ENCODE measurements at places on chromosomes 12 and 14.

DNA sequence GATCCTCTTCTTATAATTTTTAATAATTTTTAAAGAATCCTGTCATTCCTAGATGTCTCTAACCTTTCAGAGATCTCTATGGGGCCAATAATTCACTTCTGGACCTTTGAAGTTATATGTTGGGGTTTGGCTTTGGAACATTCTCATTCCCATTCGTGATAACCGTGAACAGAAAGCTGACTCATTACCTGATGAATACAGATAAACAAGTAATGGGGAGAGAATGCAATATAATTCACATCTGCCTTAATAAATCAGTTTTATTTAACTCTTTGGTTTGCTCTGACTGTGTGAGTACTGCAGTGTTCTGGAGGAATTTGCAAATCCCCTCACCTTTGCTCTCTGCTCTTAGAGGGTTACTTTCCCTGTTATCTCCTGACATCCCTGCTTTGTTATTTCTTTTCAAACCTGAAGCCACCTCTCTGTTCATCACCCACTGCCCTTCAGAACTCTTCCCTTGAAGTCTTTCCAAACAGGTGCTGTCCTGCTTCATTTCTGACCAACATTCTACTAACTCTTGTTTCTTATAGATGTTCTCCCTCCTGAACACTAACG lies 79.6 kb upstream of the SLC38A2 start:
- DNase-seq: no peak

DNA sequence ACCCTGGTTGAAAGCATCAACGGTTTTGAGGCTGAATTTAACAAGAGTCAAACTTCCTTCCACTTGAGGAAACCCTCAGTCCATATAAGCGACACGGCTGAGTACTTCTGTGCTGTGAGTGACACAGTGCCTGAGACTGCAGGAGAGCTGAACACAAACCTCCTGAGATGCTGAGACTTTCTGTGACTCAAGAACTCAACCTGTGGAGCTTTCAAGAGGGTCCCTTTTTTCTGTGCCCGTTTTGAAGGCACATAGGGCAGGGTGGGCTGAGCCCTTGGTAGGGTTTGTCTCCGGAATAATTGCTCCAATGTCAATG lies 305.3 kb upstream of the OR4E1 start:
- no peak for DNase-seq

DNA sequence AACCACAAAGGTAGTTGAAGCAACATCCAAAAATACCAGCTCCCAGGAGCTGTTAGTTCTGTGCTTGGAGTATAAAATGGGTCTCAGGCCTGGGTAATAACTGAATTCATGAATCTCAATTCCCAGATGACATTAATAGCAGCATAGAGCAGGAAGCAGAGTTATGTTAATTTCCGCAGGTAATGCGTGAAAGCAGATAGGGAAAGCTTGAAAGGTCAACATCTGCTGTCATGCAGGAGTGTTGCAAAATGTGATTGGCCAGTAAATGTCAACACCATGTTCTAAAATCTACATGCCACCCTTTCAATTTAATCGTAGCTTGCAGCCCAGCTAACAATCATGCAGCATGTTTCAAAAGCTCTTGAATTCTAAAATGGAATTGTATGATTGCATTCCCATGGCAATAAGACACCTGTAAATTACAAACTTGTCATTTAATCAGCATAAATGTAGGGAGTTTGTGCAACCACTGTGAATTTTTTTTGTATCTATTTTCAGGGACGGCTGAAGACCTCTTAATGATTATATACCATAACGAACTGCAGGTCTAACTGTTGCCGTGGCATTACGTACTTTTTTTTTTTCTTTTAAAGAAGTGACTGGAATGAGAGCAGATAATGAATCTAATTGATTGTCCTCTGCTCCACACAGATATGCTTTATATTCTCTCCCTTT lies 635.8 kb upstream of the FOXG1 start:
- DNase-seq: no peak

DNA sequence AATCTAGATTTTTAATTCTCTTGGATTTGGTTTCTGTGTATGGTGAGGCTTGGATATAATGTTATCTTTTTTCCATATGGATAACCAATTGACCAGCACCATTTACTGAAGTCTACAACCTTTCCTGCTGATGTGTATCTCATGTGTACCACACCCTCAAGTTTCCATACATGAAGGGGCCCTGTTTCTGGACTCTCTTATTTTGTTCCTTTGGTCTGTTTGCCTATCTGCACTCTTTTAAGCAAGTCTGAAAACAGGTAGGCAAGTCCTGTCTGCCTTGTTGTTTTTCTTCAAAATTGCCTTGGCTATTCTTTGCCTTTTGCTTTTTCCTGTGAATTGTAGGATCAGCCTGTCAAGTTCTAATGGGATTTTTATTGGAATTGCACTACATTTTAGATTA lies 44.6 kb downstream of the MAX start:
- DNase-seq: no peak

DNA sequence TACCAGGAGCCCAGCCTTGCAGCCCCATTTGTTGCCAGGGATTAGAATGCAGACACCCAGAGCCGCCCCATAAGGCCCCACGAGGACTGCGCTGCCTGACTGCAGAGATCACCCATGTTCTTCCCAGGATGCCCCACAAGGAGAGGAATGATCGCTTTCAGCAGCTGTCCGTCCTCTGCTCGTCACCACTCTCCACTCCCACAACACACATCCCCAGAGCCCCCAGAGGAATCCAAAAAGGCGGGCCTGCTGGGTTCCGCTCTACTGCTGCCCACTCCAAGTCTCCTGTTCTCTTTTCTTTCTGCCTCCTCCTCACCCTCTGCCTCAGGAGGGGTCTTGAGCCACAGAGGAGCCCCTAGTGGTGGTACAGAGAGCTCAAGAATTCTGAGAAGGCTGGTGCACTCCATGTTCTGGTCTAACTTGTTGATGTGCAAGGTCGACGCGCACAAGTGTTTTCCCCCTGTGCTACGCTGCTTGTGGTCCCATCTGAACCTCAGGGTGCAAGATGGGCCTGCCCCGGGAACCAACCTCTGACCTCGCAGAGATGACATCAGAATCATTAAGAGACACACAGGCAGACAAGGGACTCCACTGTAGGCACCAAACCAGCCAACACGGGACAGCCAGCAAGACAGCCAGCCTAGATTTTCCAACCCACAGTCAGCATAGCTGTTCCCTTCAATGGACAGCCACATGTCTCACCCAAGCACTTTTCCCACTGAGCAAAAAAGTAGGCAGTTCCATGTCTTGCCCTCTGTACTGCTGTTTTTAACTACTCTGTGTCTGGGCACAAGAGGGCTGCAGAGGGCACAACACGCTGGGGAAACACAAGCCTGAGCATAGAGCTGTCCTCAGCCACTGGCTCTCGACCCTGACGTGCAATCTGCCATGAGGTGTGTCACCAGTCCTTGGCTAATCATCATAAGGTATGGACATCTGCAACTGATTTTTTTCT lies 29.9 kb downstream of the PXN start:
- no peak for DNase-seq

- no peak for DNase-seq
Measured at GRCh38 chr12:24770334-24770733, 178.6 kb downstream of the BCAT1 start.

- no peak for DNase-seq
Measured at GRCh38 chr12:39628836-39629235, 9.2 kb upstream of the ABCD2 start.

- no peak for DNase-seq
Measured at GRCh38 chr12:72148709-72149108, 123.5 kb upstream of the TRHDE start.

- DNase-seq: no peak
Measured at GRCh38 chr12:107778383-107779025, 4.0 kb downstream of the ASCL4 start.

GRCh38 chr12:14521822-14522221 lies 45.9 kb downstream of the PLBD1 start:
- no peak for DNase-seq

GRCh38 chr12:21340403-21340802 lies 5.7 kb upstream of the SLCO1A2 start:
- DNase-seq: no peak

DNA sequence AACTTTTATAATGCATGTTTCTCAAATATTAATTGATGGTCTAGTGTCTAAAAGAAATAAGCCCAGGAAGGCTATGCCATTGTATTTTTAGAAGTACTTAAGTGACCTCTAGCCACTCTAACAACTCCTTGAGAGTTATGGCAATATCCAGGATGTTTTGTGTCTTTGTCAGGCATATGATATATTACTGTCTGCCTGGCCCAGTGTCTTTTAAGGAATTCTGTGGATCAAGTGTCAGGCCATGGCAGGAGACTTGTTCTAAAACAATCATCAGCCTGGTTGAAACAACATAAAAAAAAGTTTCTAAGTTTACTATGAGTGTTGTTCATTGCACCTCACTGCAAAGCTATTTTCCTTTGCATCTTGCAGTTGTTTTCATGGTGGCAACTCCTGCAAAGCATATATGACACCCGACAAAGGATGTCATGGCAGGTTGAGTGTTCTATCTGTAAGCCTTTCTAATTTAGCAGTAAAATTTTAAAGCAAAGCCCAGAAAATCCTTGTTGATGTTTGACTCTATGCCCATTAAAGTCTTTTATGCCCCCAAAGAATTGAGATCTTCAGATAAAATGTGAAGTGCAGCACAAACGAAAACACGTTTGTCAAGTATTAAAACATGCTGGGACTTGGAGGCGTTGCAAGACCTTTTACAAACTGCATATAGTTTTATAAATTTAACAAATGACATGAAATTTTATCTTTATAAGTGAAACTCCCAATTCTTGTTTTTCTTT lies 89.5 kb upstream of the SLC38A2 start:
- DNase-seq: no peak

GRCh38 chr12:96846293-96846692 lies 60.8 kb upstream of the NEDD1 start:
- no peak for DNase-seq

- no peak for DNase-seq
Measured at GRCh38 chr14:68939893-68940613, 39.0 kb downstream of the ACTN1 start.

GRCh38 chr14:66056926-66057552 lies 429.1 kb upstream of the CCDC196 start:
- no peak for DNase-seq

DNA sequence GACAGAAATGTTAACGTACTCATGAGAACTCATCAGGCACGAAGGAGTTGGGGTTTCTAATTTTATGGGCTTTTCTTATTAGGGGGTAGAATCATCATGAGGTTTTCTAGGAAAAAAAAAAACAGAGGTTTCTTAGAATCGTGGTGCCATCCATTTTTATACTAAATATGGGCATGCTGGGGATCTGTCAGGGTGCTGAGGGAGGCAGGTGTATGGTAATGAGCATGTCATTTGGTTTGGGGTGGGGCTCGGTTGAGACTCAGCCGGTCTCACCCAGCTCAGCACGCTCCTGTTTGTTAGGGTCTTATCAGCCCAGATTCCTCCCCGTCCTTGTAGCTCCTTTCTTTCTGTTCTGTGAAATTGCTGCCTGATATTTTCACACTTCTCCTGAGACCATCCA lies 98.2 kb downstream of the DICER1 start:
- DNase-seq: no peak

GRCh38 chr14:93073910-93074769 lies 41.6 kb downstream of the ITPK1 start:
- DNase-seq: no peak

GRCh38 chr12:32517966-32518365 lies 118.6 kb downstream of the FGD4 start:
- no peak for DNase-seq

GRCh38 chr14:31926652-31927347 lies 150.3 kb upstream of the ARHGAP5 start:
- no peak for DNase-seq

DNA sequence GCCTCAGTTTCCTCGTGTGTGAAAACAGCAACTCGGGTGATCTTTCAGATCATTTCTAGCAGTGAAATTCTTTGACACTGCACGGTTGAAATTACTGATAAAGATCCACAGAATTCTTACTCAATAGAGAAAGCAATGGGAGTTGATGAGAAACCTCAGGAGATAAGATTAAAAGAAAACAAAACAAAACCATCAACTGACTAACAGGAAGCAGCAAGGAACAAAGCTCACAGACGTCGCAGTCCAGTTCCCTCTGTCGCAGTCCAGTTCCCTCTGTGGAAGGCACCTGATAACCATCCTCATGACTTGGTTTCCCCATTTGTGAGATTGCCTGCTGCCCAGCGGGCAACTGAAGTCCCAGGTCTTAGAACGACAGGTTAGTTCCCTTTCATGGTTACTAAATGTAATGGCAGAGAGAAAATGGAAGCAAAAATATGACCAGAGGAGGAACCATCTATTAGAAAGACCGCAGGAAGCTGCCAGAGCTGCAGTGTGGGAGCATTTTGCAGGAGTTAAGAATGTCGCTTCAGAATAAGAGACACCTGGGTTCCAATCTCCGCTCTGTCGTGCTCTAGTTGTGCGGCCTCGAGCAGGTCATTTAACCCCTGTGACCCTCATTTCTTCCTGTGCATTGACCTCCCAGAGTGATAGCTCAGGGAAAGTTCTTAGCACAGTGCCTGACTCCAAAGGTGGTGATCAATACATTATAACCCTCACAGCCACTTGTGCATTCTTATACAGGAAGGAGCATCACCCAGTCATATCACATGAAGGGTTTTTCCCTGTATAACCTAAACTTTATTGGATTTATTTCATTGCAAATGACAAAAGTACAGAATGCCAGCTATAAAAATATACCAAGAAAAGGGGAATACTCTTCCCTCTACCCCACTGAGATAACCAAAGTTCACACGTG lies 5.1 kb upstream of the MED13L start:
- no peak for DNase-seq

Data from activated naive CD4-positive, alpha-beta T cell treated with anti-CD3 and anti-CD28 coated beads, Interleukin-2, amount 50 U/mL, for 16 hours (primary cell).